ENCODE measurements at places on chromosomes 7 and 10.

DNA sequence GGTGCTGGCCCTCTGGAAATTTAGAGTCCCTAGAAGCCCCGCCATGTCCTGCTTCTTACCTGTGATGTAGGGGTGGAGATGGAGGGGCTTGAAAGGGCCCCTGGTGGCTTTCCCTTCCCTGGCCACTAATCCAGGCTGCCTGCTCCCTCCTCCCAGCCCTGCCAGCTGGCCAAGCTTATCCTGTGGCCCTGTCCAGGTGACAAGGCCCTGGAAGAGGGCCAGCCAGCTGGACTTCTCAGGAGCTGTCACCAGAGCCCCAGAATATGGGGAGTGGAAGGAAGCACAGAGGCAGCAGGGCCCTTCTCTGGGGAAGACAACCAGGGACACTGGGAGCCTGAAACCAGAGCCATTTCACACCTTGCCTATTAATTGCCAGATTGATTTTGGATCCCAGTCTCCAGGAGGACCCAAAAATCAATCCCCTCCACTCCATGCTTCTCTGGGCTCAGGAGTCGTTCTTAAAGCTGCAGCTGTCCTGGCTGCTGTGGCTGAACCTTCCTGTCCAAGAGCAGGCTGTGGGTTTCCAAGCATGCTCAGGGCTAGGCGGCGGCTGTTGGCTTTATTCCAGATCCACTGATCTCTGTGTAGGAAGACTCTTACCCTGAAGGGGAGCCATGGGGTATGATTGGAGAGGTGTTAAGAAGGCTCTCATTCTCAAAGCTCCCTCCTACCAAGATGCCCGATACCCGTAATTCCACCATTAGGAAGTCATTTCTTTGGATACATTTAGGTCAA is 52.6 kb upstream of the PCBD1 start:
- DNase-seq, result no peak

- no peak for DNase-seq
These were observed 1.1 kb upstream of the TMEM130 start for GRCh38 chr7:98870807-98871491.

DNA sequence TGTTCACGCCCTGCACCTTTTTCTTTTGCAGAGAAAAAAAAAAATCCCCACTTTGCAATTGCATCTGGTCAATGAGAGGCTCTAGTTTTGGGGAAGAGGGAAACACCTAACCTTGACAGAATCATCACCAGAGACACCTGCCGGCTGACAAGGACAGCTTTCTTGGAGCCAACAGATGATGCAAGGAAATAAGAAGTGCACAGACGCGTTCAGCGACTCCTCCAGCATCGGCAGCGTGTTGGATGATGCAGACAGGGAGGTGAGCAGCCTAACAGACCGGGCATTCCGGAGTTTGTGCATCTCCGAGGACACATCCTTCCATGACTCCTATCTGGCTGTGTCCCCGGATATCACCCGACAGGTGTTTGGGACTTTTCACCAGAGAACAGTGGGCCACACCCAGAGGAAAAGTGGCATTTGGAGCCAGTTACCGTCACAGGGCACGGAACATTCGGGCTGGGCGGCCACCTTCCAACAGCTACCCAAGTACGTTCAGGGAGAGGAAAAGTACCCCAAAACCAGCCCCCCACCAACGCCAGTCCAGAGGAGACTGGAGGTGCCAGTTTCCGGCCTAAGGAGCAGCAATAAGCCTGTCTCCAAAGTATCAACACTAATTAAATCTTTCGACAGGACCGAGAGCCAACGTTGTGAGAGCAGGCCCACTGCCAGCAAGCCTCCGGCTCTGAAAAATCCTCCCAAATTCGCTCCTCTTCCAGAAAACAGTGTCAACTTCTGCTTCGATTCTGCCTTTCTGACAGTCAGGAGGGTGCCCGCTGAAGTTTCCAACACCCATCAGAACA is 23.6 kb downstream of the C10orf71 start:
- no peak for DNase-seq

DNA sequence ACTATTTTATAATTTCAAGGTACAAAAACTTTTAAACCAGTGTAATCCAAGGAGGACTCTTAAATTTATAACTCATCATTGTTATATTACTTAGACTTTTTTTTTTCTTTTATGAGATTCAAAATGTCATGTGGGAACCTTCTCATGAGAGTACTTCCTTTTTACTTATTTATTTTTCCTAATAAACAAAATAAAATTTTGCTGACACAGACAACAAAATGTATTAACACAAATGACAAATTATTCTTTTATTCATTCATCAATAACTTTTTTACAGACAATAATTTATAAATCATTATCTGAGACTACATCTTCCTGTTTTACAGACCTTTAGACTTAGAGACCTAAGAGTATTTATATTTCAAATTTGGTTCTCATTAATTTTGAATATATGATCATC is 706.2 kb downstream of the SUGCT start:
- DNase-seq, result no peak

DNA sequence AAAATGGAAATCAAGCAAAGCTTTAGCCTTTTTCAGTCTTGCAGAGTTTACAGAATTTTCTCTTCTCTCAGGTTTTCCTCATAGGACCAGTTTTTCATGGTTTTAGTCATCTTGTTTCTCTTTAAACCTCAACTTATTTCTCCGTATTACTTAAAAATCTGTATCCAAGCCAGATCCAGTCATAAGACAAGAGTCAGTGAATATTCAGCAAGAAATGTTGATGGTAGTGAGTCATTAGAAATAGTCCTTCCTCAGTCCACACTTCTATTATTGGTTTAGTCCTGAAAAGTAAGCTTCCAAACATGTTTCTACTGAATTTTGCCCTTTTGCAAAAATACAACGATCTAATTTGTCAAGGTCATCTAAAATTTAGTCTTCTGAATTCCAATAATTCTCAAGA is 107.0 kb downstream of the VIM start:
- no peak for DNase-seq

DNA sequence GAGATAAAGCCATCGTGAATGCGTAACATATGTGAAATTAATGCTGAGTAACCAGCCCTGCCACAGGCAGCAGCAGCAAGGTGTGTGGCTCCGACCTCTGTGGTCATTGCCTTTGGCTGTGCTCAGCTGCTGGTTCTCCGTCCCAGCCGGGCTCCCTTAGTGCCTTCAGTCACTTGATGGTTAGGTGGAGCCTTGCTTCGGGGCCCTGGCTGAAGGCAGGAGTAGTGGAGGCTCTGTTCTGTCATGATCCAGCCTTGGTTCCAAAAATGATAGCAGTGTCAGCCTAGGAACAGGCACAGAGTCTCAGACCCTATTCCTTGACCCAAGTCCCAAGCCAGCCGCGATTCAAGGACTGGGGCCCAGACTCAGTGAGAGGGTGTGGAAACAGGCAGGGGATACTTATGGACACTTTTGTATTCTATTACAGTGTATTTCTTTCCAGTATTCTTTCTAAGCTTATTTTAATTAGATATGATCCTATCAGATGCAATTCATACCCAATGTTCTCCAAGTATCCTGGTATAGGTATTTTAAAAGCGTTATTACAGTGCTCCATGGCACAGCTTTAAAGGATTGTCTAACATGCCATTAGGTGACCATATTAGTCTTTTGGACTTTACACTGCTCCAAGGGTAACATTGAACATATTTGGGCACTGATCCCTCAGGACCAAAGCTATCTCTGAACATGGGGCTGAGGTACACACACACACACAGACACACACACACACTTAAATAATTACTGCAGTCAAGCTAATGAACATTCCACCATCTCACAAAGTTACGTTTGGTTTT is 9.0 kb downstream of the SCART1 start:
- no peak for DNase-seq

GRCh38 chr10:118971876-118972275 is 57.6 kb upstream of the NANOS1 start:
- DNase-seq, result no peak

- no peak for DNase-seq
These were observed 972 bp downstream of the PAOX start for GRCh38 chr10:133379801-133380666.

GRCh38 chr10:72075376-72076115 is 12.8 kb downstream of the SPOCK2 start:
- DNase-seq, result no peak

- DNase-seq, result no peak
These were observed 135.6 kb downstream of the VPS41 start for GRCh38 chr7:38773430-38773829.

DNA sequence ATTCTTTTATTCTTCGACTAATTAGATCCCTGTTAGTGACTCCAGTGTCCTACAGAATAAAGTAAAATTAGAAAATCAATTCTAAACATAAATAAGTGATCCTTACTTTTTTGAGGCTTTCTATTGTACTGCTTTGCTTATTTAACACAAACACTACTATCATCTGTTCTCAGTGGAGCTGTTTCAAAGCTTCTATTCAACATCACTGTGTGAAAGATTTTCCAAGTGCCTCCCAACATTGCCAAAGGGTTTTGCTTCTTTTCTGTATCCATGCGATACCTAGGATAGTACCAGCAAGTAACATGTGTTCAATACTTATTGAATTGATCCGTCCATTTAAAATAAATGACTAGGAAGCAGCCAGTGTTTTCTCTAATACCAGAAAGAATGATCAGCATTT is 125.7 kb downstream of the ARHGAP21 start:
- DNase-seq, result no peak

DNA sequence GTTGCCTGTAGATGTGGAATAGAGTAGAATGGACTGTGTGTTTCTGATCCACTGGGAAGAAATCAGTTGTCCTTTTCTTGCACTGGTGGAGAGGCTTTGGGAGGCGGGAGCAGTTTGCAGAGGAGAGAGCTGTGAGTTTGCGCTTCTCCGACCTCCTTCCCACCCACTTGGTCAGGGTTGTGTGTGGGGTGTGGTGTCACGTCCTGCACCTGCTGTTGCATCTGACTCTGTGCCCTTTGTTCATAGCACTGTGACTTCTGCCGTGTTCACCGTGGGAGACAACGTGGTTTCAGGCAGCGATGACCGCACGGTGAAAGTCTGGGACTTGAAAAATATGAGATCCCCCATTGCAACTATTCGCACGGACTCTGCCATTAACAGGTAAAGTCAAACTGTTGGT is 67.8 kb downstream of the WDR37 start:
- DNase-seq, result no peak

- no peak for DNase-seq
These were observed 70.2 kb downstream of the NOC3L start for GRCh38 chr10:94292434-94293090.

DNA sequence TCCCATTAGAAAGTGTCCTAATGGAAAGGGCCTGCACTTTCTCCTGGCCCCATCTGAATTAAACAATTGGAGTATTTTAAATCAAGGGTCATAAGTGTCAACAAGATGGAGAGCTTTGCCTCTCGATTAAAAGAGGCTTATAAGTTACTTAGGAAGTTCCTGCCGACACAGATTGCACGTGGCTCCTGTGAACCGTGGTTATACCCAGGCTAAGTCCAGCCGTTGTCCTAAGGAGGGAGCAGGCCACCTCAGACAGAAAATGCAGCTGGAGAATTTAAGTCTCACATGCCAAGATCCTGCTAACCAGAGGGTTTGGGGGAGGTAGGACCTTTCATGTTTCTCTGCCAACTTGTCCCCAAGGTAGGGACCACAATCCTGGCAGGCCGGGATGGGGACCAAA is 626.5 kb upstream of the GALNT17 start:
- DNase-seq, result no peak

DNA sequence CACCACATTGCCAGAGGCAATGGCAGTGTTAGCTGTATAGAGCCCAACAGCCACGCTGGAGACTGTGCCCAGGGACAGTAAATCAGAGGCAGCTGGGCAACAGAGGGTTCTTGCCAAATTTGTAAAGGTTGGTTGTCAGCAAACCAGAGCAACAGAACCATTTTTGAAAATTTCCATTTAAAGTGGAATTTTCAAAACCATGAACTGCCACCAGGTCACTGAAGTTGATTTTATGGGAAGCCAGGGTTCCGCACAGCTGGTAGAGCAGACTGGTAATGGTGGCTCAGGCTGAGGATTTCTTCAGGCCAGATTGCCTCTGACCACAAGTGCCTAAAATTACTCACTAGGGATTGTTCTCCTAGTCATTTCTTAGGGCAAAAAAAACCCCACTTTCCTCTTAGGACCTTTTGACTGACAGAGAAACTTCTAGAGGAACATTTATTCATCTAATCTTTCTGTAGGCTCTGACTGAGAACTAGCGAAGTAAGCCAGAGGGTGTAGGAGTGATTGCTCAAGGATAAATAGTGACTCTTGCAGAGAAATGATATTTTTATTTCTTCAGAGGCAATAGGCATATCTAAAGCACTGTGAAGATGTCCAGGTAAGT is 342.4 kb downstream of the BBS9 start:
- DNase-seq, result no peak

- no peak for DNase-seq
These were observed 55.5 kb downstream of the PRR15 start for GRCh38 chr7:29619111-29619510.

GRCh38 chr7:370259-370625 is 80.3 kb downstream of the FOXL3 start:
- DNase-seq, result no peak

DNA sequence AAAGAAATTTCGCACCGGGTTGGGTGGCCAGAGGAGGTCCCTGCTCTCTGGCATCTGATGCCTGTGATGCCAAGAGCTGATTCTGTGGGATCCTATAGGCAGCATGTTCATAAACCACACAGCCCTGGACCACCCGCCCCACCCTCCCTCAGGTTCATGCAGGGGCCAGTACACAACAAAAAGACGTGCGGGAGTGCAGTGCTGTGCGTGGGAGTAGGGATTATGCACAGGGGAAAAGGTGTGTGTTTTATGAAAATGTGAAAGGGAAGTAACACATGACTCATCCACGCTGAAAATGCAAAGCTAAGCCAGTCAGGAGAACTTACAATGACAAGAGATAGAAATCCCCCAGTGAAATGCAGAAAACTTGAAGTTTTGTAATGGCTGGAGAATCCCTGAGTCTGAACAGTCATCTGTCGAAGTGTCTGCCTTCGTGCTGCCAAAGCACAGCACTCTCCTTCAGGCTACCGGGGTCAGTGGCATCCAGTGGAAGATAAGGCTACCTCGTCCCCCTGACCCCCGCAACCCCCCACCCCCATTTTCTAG is 1.1 kb downstream of the KIAA1217 start:
- DNase-seq, result peak; percentile 61

GRCh38 chr7:87935384-87935706 is 1.3 kb downstream of the ADAM22 start:
- no peak for DNase-seq

DNA sequence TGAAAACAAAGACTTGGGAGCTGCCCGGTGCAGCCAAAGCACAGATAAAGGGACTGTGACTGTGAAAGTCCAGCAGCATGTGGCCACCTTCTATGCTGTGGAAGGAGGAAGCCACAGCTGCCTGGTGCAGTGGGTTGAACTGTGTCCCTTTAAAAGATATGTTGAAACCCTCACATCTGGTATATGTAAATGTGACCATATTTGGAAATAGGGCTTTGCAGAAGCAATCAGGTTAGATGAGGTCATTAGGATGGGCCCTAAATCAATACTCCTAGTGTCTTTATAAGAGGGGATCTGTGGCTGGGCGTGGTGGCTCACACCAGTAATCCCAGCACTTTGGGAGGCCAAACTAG is 136.9 kb downstream of the GLI3 start:
- DNase-seq, result no peak

DNA sequence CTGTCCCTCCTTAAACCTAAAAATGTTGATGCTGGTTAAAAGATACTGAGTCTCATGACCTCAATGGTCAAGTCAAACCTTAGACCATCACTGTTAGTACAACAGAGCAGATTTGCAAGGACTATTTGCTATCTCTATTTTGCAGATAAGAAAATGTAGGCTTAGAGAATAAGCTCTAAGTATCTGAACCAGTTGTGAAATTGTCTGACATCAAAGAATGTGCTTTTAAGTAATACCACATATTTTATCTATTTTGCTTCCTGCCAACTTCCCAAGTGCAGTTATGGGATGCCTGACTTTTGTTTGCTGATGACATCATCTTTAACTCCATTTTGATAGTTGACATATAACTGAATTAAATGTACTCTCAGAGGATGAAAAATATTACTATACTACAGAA is 83.6 kb upstream of the TMEM106B start:
- DNase-seq, result no peak
